ENCODE measurements at places on chromosomes 16 and 17. TPM values are rescaled to one million over a fixed set of nuclear protein-coding genes. Genes with fewer than 3 reads are reported as not detected.

- no peak for DNase-seq
Measured at GRCh38 chr16:28165598-28165997, 46.2 kb downstream of the XPO6 start.

- DNase-seq: no peak
Measured at GRCh38 chr17:27768858-27769410, 31.4 kb downstream of the NOS2 start.

DNA sequence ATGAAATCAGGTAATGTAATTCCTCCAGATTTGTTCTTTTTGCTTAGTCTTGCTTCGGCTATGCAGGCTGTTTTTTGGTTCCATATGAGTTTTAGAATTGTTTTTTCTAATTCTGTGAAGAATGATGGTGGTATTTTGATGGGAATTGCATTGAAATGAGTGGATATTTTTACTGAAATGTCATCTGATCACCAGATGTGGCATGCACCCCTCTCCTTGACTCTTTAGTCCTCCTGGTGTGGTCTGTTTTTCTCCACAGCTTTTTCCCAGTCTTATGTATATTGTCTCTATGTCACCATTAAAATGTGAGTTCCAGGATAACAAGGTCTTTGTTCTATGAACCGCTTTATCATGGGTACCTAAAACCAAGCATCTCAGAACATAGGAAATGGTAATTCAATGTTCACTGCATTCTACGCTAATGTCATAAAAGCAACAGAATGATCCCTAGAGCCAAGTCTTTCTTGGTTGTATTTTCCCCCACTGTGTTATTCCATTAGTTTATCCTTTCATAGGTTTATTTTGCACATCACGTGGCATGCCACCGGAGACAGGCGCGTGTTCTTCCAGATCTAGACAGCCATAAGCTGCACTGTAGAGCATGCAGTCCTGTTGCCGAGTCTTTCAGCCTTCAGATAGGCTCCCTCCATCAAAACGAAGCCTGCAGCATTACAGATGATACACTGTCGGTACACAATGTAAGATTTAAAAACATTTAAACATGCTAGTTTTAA is 172.5 kb downstream of the RPTOR start:
- no peak for DNase-seq

DNA sequence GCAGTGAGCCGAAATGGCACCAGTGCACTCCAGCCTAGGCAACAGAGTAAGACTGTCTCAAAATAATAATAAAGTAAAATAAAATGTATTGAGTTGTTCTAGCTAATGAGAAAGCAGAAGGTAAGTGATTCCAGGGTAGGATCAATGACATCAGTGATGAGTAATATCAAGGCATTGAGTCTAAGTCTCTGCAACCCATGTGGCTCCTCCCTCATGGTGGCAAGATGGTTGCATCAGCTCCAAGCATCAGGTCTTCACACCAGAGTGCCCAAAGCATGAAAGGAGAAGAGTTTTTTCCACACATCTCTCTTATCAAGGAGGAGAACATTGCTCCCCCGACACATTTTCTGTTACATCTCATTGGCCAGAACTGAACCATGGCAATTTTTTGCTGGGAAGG is 34.8 kb upstream of the GAS7 start:
- no peak for DNase-seq

The TOM1L1 gene
- polyA plus RNA-seq: 21.4 TPM

The CES5A gene
- not detected for polyA plus RNA-seq
